ENCODE measurements at places on chromosomes 4 and X. TPM values are rescaled to one million over a fixed set of nuclear protein-coding genes. Genes with fewer than 3 reads are reported as not detected.

The PNMA6F gene
- not detected for total RNA-seq

The TASL gene
- not detected for total RNA-seq

The PASD1 gene
- not detected for total RNA-seq

The DCHS2 gene
- under 0.01 TPM for total RNA-seq

The PAGE2 gene
- not detected for total RNA-seq

The STK32B gene
- 2.3 TPM for total RNA-seq

The CXCL13 gene
- total RNA-seq, result 0.42 TPM

The RBMXL3 gene
- total RNA-seq, result not detected

The SHROOM2 gene
- total RNA-seq, result 3.5 TPM

DNA sequence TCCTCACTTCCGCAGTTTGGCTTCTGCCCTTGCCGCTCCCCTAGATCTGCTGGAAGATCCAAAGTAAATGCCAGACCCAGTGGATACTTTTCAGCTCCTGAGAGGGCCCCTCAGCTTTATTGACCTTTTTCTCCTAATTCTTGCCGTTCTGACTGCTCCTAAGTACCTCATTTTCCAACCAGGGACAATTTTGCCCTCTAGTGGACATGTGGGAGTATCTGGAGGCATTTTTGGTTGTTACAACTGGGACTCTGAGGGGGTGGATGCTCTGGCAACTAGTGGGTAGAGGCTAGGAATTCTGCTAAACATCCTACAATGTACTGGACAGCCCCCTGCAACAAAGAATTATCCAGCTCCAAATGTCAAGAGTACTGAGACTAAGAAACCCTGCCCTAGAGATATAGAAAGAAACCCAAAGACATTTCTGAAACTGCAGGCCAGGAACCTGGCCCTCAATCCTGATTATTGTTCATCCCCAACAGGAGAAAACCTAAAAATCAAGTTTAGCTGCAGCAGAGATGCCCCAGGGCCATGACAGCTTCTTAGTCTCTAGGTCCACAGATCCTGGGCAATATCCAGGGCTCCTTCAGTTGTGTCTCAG lies 3.4 kb downstream of the TEX13B start:
- DNase-seq, result no peak
- no peak overlapping the region for H3K4me3 ChIP-seq
- no peaks in the 10 kb centered on the region for H3K36me3 ChIP-seq
- no peaks in the 10 kb centered on the region for H3K4me1 ChIP-seq
- H3K27me3 ChIP-seq, result peaks cover 3% of the 10 kb centered on the region
- no peak overlapping the region for H3K27ac ChIP-seq

- H3K4me3 ChIP-seq, result no peak overlapping the region
- peaks cover 12% of the 10 kb centered on the region for H3K4me1 ChIP-seq
- H3K27ac ChIP-seq, result no peak overlapping the region
- H3K36me3 ChIP-seq, result no peaks in the 10 kb centered on the region
- H3K27me3 ChIP-seq, result no peaks in the 10 kb centered on the region
Measured at GRCh38 chr4:119184128-119184527, 28.4 kb upstream of the USP53 start.

- H3K36me3 ChIP-seq, result no peaks in the 10 kb centered on the region
- H3K27ac ChIP-seq, result peak overlapping the region; percentile 97
- peaks cover 22% of the 10 kb centered on the region for H3K4me1 ChIP-seq
Measured at GRCh38 chr4:73258436-73258685, 237 bp downstream of the ANKRD17 start.

GRCh38 chr4:66178906-66179305 lies 508.6 kb upstream of the EPHA5 start:
- no peak overlapping the region for H3K4me3 ChIP-seq
- H3K27ac ChIP-seq, result no peak overlapping the region
- no peaks in the 10 kb centered on the region for H3K36me3 ChIP-seq
- no peaks in the 10 kb centered on the region for H3K4me1 ChIP-seq
- no peak for DNase-seq
- H3K27me3 ChIP-seq, result no peaks in the 10 kb centered on the region

- DNase-seq, result no peak
- H3K27ac ChIP-seq, result no peak overlapping the region
- H3K4me1 ChIP-seq, result no peaks in the 10 kb centered on the region
- no peaks in the 10 kb centered on the region for H3K36me3 ChIP-seq
- no peaks in the 10 kb centered on the region for H3K27me3 ChIP-seq
Measured at GRCh38 chr4:21512353-21512752, 436.2 kb downstream of the KCNIP4 start.

DNA sequence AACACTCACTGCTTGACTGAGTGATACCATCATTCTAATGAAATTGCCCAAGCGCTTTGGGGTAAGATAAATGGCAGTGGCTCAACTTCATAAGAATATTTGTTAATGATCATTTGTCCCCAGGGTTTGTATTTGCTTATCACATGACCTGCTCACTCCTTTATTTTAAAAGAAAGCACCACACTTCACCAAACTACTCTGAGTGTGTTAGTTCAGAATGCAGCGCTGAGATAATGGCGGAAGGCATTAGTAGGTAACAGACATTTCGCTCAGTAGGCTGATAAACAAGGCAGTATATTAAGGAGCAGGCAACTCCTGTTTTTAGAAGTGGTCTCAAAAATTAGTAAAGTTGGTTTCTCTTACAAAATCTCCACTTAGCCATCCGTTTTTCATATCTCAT lies 1.6 kb downstream of the SNX25 start:
- H3K27ac ChIP-seq, result peak overlapping the region; percentile 86
- peak overlapping the region; percentile 83 for H3K4me3 ChIP-seq
- no peaks in the 10 kb centered on the region for H3K27me3 ChIP-seq
- DNase-seq, result no peak

- no peak overlapping the region for H3K27ac ChIP-seq
- DNase-seq, result no peak
- no peaks in the 10 kb centered on the region for H3K36me3 ChIP-seq
Measured at GRCh38 chrX:132692066-132692465, 203.2 kb upstream of the MBNL3 start.

- H3K4me3 ChIP-seq, result no peak overlapping the region
- H3K27me3 ChIP-seq, result no peaks in the 10 kb centered on the region
- H3K4me1 ChIP-seq, result no peaks in the 10 kb centered on the region
- DNase-seq, result no peak
- no peaks in the 10 kb centered on the region for H3K36me3 ChIP-seq
Measured at GRCh38 chr4:79445371-79445781, 37.3 kb upstream of the GK2 start.

GRCh38 chr4:55517526-55518229 lies 29.0 kb downstream of the CLOCK start:
- H3K27ac ChIP-seq, result no peak overlapping the region
- H3K4me1 ChIP-seq, result no peaks in the 10 kb centered on the region
- H3K36me3 ChIP-seq, result no peaks in the 10 kb centered on the region
- H3K4me3 ChIP-seq, result no peak overlapping the region
- no peaks in the 10 kb centered on the region for H3K27me3 ChIP-seq
- no peak for DNase-seq

DNA sequence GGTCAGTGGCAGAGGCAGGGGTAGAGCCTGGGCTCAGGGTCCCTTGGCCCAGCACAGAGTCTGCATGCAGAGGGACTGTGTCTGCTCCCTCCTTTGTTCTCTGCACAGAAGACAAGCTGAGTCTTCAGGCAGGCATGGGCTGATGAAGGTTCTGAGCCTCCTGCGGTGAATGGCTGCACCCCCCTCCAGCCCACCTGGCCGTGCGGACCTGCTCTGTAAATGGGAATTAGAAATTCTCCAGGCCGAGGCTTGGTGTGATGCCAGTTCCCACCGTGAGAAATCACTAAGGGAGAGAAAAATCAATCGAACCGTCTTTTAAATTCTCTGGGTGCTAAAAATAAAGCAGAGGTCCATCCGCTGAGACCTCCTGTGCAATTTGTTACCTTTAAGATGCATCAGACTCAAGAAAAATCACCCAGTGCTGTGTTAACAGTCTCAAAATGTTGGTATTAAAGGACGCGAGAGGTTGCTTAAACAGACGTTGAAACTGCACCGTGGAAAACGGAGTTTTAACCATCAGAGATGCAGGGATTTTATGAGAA lies 96.0 kb downstream of the WFS1 start:
- no peaks in the 10 kb centered on the region for H3K36me3 ChIP-seq
- no peak for DNase-seq
- H3K27me3 ChIP-seq, result peaks cover 24% of the 10 kb centered on the region
- no peak overlapping the region for H3K4me3 ChIP-seq
- no peak overlapping the region for H3K27ac ChIP-seq
- H3K4me1 ChIP-seq, result no peaks in the 10 kb centered on the region

- H3K4me3 ChIP-seq, result peak within 1 kb of the TSS; percentile 28
- H3K36me3 ChIP-seq, result no peaks in the 10 kb centered on the region
- DNase-seq, result peak; percentile 32
- peaks cover 14% of the 10 kb centered on the region for H3K27me3 ChIP-seq
- H3K4me1 ChIP-seq, result peaks cover 17% of the 10 kb centered on the region
- peak within 1 kb of the TSS; percentile 85 for H3K27ac ChIP-seq
Measured at GRCh38 chrX:153944140-153944799, at the start of gene RENBP. Gene RENBP, minus strand, starts transcription at chrX:153944643. Its CDS starts 33 bp downstream, at chrX:153944610.

GRCh38 chr4:1695913-1696312 lies 11.8 kb upstream of the FAM53A start:
- H3K4me1 ChIP-seq, result no peaks in the 10 kb centered on the region
- H3K27ac ChIP-seq, result no peak overlapping the region
- H3K36me3 ChIP-seq, result peaks cover 97% of the 10 kb centered on the region
- H3K4me3 ChIP-seq, result no peak overlapping the region

GRCh38 chrX:69139516-69139915 lies 25.7 kb downstream of the PJA1 start:
- no peaks in the 10 kb centered on the region for H3K27me3 ChIP-seq
- no peaks in the 10 kb centered on the region for H3K36me3 ChIP-seq
- H3K27ac ChIP-seq, result no peak overlapping the region
- DNase-seq, result no peak

DNA sequence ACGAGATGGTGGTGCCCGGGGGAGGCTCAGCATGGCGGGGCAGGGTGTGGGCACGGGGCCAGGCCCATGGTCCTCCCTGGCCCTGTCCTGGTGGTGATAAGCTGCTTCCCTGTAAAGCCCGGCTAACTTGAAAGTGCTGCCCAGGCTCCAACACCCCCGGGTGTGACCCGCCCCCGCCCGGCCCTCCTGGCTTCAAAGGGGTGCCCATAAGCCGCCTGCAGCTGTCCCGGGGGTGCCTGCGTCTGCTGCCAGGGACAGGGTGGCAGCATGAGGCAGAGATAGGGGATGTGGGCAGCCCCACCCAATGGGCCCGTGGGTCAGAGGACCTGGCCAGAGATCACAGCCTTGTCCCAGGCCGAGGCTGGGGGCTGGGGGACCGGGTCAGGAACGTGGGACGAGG lies 18.1 kb downstream of the FGFRL1 start:
- DNase-seq, result no peak
- no peak overlapping the region for H3K4me3 ChIP-seq
- no peaks in the 10 kb centered on the region for H3K27me3 ChIP-seq
- H3K4me1 ChIP-seq, result no peaks in the 10 kb centered on the region
- no peak overlapping the region for H3K27ac ChIP-seq

DNA sequence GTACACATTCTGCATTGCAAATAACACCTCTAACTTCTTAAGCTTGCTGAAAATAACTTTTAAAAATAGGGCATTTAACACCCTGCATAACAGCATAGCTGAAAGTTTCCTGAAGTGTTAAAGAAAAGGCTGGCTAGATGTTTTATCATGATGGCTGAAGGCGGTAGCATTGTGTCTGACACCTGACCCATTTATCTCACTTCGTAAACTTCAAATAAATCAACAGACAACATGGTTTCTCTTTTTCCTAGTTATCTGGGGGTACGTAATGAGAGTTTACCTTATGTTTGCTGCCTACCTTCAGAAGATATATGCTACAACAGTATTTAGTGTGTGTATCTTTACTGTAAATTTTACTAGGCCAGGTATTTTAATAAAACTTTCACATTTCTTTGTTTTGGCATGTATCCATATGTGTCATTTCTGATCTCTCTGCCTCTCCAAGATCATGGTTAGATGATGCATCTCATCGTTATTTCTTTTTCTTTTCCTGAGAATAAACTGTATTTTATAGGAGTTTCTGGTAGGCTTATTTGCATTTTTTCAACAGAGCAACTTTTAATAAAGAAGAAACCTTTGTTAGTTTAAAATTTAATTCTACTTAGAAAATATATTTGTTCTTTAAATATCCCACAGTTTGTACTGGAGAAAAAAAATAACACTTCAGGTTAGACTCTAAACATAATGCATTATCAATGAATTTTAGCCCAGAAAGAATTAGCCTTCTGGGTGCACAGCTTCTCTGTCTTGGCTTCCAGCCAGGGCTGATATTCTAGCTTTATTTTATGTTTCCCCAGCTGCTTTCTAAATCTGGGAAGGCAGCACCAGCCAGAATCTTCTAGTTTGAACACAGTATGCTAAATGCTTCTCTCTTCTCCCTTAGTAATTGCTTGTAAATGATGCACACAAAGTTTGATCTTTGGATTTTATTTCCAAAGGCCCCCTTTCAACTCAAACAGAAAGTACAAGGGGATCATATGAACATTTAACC lies 2.9 kb downstream of the NDST4 start:
- H3K27me3 ChIP-seq, result no peaks in the 10 kb centered on the region
- no peak overlapping the region for H3K4me3 ChIP-seq
- no peaks in the 10 kb centered on the region for H3K36me3 ChIP-seq
- DNase-seq, result no peak

DNA sequence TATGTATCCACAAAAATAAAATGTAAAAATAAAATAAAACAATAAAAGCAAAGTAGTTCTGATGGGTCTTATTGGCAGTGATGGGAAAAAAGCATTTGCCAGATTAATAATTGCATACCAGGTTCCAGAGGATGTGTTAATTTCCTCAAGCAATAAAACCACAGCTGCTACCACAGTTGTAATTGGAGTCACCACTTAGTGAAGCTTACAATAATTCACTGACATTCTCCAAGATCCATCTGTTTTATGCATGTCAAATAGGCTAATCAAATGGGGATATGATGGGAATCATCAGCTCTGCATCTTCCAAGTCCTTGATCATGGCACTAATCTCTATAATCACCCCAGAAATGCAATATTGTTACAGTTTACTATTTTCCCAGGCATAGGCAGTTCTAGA lies 123.5 kb upstream of the EMCN start:
- H3K27me3 ChIP-seq, result no peaks in the 10 kb centered on the region
- no peak for DNase-seq
- H3K36me3 ChIP-seq, result no peaks in the 10 kb centered on the region
- no peak overlapping the region for H3K4me3 ChIP-seq
- no peak overlapping the region for H3K27ac ChIP-seq

GRCh38 chr4:105276361-105277104 lies 129.9 kb downstream of the TET2 start:
- no peak for DNase-seq
- H3K27ac ChIP-seq, result no peak overlapping the region
- no peaks in the 10 kb centered on the region for H3K4me1 ChIP-seq
- H3K27me3 ChIP-seq, result no peaks in the 10 kb centered on the region

GRCh38 chr4:56698329-56698728 lies 17.2 kb upstream of the HOPX start:
- H3K4me1 ChIP-seq, result no peaks in the 10 kb centered on the region
- no peak overlapping the region for H3K27ac ChIP-seq
- no peak overlapping the region for H3K4me3 ChIP-seq
- H3K36me3 ChIP-seq, result no peaks in the 10 kb centered on the region
- no peak for DNase-seq
- H3K27me3 ChIP-seq, result no peaks in the 10 kb centered on the region

Measured in tibial nerve (tissue), 4 donors.